ENCODE measurements at places on chromosomes 5 and 9.
A peak's percentile ranks its signal among the peaks of the same experiment; 100 is the strongest.

DNA sequence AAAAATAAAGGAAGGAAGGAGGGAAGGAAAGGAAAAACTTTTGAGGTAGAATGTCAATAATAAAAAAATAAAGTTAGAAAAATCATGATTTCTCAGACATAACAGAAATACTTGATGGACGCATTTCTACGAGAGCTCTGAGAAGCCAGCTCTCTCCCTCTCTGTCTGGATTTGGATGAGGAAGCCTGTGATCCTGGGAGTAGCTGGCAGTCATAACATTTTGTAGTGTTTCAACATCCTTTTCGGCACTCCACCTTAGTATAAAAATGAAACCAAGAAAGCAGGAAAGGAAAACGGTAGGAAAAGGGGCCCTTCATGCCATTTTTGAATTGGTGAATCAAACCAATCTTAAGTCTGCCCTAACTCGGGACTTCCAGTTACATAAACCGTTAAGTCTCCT, 321.3 kb downstream of the EPB41L4A start:
- no peak for DNase-seq

DNA sequence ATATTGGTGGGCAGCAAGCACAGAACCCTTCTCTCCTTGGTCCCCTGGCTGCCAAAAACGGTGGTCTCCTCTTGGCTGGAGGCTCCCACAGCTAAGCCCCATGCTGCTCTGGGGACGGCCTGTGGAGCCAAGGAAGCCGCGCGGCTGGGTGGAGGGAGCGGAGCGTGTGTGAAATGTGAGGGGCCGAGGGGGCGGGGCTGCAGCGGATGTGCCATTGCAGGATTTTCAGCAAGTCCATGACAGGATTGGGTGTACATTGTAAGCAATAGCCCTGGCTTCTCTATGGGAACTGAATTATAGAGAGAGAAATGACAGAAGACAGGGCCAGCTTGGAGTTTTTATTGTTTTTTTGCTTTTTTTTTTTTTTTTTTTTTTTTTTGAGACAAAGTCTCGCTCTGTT, 336.5 kb downstream of the DIRAS2 start:
- no peak for DNase-seq

- peak; percentile 78 for DNase-seq
These were observed 1.7 kb downstream of the TLE1 start for GRCh38 chr9:81687521-81688261.

GRCh38 chr5:127410959-127411358, 106.5 kb upstream of the PRRC1 start:
- no peak for DNase-seq

- DNase-seq: no peak
These were observed 56.8 kb downstream of the PRELID2 start for GRCh38 chr5:145778144-145778900.

DNA sequence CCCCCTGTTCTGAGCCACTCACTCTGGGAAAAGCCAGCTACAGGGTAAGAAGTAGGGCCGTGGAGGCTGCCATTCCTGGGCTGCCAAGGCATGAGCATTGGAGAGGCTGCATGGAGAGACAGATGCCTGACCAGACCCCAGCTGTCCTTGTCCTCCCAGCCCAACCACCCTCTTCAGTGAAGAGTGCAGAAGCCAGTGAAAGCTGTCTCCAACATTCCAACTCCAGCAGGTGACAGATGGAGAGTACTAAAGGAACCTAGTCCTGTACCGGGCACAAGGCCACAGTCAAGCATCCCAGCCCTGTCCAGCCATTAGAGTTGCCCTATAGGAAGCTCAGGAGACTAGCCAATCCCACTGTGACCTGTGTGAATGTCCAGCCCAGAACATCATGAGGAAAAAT, 165.1 kb downstream of the DIRAS2 start:
- no peak for DNase-seq

DNA sequence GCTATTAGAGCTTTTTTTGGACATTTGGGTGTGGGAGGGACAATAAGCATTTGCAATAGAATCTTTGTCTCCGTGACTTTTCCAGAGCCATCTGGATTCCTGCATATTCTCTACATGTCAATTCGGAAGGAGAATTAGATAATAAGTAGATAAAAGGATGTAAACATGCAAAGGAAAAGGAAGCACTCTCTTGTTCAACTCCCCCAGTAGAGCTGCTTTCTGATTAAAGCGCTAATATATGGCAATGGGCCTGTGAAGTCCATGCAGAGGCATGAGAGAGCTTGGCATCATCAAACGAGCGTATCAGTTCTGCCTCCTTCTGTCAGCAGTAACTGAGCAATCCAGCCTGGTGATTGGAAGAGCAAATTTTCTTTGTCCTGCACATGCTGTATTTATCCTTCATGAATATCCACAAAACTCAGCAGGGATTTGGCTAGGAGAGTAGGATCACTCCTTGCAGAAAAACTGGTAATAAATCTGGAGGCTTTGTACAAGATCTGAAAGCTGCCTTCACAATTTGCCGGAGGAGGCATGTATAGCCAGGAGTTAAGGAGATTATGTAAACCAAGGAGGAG, 1752.9 kb downstream of the MAT2B start:
- no peak for DNase-seq

- no peak for DNase-seq
These were observed 204.7 kb upstream of the ZNF608 start for GRCh38 chr5:124951105-124951504.

Data from Right ventricle myocardium inferior (tissue), 1 donor.